ENCODE measurements at places on chromosomes 4 and X.

DNA sequence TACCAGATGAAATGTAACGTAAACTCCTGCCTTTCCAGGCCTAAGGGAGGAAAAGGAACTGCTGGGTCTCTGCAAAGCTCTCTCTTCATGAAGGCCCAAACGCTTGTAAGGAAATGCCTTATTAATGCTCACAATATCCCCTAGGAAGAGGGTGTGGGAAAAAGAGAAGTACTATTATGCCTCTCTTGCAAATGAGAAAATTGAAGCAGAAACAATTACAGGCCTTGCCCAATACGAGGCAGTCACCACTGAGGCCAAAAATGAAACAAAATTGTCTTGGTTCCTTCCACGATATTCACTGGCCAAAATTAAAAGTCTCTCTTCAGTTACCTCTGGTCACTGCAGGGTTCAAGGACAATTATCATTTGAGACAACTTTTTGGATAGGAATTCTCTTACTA, 3.2 kb downstream of the SCARB2 start:
- DNase-seq = no peak
- H3K36me3 ChIP-seq = no peaks in the 10 kb centered on the region
- no peaks in the 10 kb centered on the region for H3K27me3 ChIP-seq
- no peak overlapping the region for H3K4me3 ChIP-seq
- peaks cover 81% of the 10 kb centered on the region for H3K4me1 ChIP-seq

DNA sequence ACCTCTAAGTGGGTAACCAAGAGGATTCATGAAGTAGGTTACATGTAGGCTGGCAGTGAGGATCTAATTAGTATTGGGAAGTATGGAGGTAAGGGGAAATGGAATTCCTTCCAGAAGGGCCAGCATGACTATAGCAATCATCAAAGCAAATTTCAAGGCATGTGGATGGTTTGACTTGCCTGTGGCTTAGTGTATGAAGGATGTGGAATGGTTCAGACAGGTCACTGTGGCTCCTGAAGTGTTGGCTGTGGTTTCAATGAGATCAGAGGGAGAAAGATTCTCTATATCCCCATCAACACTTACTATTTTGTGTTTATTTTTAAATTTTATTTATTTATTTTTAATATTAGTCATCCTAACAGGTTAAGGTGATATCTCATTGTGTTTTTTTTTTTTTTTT, 121.6 kb upstream of the TBC1D9 start:
- no peak for DNase-seq
- H3K27ac ChIP-seq = no peak overlapping the region
- no peaks in the 10 kb centered on the region for H3K27me3 ChIP-seq
- H3K4me1 ChIP-seq = no peaks in the 10 kb centered on the region
- H3K36me3 ChIP-seq = peaks cover 20% of the 10 kb centered on the region

GRCh38 chr4:119559044-119559647, 69.5 kb downstream of the PDE5A start:
- peaks cover 8% of the 10 kb centered on the region for H3K36me3 ChIP-seq
- H3K4me1 ChIP-seq = no peaks in the 10 kb centered on the region
- H3K27me3 ChIP-seq = no peaks in the 10 kb centered on the region
- no peak overlapping the region for H3K4me3 ChIP-seq

GRCh38 chr4:185721190-185722028, 90.6 kb downstream of the SORBS2 start:
- H3K4me3 ChIP-seq = no peak overlapping the region
- H3K4me1 ChIP-seq = no peaks in the 10 kb centered on the region
- H3K27ac ChIP-seq = no peak overlapping the region
- DNase-seq = no peak
- H3K27me3 ChIP-seq = no peaks in the 10 kb centered on the region
- no peaks in the 10 kb centered on the region for H3K36me3 ChIP-seq

DNA sequence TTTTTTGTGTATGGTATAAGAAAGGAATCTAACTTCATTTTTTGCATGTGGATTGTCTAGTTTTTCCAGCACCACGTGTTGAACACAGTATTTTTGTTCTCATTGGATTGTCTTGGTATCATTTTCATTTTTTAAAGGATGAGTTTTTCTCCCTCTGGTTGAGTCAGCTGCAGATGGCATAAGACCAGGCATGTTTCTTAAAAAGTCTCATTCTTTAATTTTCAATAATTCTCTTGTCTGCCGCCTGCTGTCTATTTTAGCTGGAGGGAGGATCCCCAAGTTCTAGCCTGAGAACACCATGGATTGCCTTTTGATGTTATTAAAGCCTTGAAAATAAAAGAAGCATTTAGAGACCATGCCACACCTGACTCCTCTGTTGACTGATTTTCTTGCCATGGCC, 263.8 kb downstream of the ARHGAP24 start:
- H3K27ac ChIP-seq = no peak overlapping the region
- H3K27me3 ChIP-seq = peaks cover 2% of the 10 kb centered on the region
- DNase-seq = no peak
- no peaks in the 10 kb centered on the region for H3K36me3 ChIP-seq
- H3K4me1 ChIP-seq = no peaks in the 10 kb centered on the region

- no peaks in the 10 kb centered on the region for H3K36me3 ChIP-seq
- no peak for DNase-seq
- no peak overlapping the region for H3K4me3 ChIP-seq
Observed at GRCh38 chr4:15186806-15187205, 184.5 kb downstream of the CPEB2 start.

DNA sequence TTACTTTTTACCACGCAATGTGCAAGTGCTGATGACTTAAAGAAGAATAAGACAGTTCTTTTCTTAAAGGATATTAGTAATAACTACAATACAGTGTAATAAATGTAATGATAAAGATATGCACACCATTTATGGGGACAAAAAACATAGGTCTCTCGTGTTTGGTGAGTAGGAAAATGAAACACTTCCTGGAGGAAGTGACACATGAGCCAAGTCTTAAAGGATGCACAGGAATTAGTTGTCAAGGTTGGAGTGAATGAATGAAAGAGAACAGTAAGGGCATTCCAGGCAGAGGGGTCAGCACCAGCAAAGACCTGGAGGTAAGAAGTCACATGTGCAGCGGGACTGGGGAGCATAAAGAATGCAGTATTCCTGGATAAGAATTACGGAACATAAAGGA, 112.7 kb downstream of the SH3RF1 start:
- H3K27ac ChIP-seq = no peak overlapping the region
- no peaks in the 10 kb centered on the region for H3K4me1 ChIP-seq
- no peak for DNase-seq
- H3K36me3 ChIP-seq = no peaks in the 10 kb centered on the region
- peaks cover 4% of the 10 kb centered on the region for H3K27me3 ChIP-seq
- H3K4me3 ChIP-seq = no peak overlapping the region

DNA sequence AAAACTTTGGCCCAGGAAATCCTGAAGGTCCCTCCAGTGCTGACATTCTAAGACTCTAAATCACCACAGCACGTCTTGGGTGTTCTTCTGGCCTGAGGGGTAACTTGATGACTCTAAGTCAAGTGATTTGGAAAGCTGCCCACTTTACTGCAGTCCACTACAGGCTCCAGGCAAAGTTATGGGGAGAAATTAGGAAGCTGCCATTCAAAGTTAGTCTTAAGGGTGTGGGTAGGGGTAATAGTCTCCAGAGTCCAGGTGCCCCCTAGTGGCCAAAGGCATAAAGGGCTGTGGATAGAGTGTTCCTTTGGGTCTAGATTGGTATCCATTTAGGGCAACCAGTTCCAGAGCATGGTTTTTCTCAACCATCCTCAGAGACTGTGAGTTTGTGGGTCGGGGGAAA, 38.7 kb upstream of the SLC16A2 start:
- peak overlapping the region; percentile 27 for H3K27ac ChIP-seq
- peak; percentile 34 for DNase-seq
- no peaks in the 10 kb centered on the region for H3K4me1 ChIP-seq
- H3K36me3 ChIP-seq = no peaks in the 10 kb centered on the region
- H3K4me3 ChIP-seq = no peak overlapping the region
- no peaks in the 10 kb centered on the region for H3K27me3 ChIP-seq

DNA sequence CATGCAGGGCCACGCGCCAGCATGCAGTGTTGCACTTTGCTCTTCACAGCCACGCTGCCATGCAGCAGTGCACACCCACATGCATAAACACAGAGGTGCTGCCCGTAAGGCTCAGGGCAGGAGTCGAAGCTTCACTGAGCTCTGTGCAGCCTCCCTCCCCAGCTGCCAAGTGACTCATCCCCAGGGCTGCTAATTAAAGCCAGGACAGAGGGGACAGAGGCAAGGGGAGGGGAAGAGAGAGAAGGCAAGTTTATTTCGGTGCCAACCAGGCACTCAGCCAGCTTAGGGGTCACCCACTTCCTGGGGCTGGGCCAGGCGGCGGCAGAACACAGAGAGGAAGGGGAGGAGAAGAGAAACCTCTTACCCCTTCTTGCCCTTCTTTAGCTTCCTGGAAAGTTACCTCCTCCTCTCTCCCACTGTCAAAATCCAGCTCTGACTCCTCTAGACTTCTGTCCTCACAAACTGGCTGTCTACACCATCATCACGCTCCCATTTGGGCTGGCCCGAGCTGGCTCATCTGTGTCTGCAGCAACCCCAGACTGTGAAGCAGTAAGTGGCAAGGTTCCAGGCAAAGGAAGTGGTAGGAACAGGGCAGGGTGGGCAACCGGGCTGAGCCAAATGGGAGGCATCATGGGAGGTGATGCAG, 6.2 kb upstream of the IQSEC2 start:
- peak overlapping the region; percentile 94 for H3K27ac ChIP-seq
- no peaks in the 10 kb centered on the region for H3K27me3 ChIP-seq
- H3K36me3 ChIP-seq = no peaks in the 10 kb centered on the region
- DNase-seq = peak; percentile 14

GRCh38 chrX:75522565-75523431, at the start of gene ZDHHC15:
ZDHHC15 (minus strand) TSS chrX:75523037; CDS start chrX:75523024, 13 bp downstream.
- peak within 1 kb of the TSS; percentile 81 for H3K4me3 ChIP-seq
- H3K27me3 ChIP-seq = no peaks in the 10 kb centered on the region
- peak within 1 kb of the TSS; percentile 80 for H3K27ac ChIP-seq

DNA sequence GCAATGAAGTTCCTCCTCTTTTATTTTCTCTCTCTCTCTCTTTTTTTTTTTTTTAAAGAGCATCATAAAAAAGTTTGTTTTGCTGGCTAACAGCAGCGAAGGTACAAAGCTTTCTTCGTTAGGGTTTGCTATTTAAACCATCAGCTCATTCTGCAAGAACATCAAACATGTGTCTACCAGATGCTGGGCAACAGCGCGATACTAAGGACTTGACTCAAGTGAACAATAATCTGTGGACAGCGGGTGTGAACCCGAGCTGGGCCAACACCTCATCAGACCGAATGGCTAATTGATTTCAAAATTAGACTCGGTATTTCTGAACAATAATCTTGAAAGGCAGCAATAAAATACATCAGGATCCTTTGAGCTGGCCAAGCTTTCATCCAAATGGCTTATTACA, 246.4 kb downstream of the FBXO8 start:
- no peak overlapping the region for H3K27ac ChIP-seq
- no peaks in the 10 kb centered on the region for H3K36me3 ChIP-seq
- no peaks in the 10 kb centered on the region for H3K27me3 ChIP-seq
- DNase-seq = no peak
- H3K4me1 ChIP-seq = no peaks in the 10 kb centered on the region
- H3K4me3 ChIP-seq = no peak overlapping the region

DNA sequence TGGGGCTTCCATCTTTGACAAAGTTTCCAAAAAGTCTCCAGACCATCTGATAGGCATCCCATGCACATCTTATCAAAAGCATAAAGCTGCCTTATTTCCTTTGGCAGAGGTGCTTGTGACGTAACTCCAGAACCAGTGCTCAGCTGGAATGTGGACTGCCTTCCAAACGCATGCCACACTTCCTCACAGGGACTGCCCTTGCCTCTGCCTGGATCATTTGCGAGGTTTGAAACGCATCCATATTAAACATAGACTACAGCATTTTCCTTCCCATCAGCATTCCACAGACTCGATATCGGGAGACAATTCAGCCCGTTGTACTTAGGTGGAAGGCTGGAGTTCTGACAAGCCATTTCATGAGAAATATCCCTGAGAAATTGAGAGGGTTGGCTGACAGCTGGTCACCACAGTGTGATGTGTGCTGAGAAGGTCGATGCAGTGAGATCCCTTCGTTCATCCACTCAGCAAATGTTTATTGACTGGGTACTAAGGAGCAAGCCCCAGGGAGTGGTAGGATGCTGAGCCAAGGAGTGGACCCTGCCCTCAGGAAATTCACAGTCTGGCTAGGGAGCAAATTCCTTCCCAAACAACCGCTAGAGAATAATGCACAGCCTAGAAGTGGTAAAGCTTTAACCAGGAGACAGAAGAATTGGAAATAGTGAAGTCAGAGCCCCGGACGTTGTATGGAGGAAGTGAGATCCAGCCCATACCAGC, 376.0 kb downstream of the BCOR start:
- no peak overlapping the region for H3K4me3 ChIP-seq
- H3K4me1 ChIP-seq = no peaks in the 10 kb centered on the region
- H3K27me3 ChIP-seq = no peaks in the 10 kb centered on the region
- H3K27ac ChIP-seq = no peak overlapping the region
- no peak for DNase-seq
- no peaks in the 10 kb centered on the region for H3K36me3 ChIP-seq

GRCh38 chr4:42654631-42655268, 2.2 kb downstream of the ATP8A1 start:
- peak overlapping the region; percentile 98 for H3K4me3 ChIP-seq
- H3K27ac ChIP-seq = peak overlapping the region; percentile 97
- H3K4me1 ChIP-seq = peaks cover 69% of the 10 kb centered on the region
- H3K36me3 ChIP-seq = peaks cover 25% of the 10 kb centered on the region

- no peaks in the 10 kb centered on the region for H3K36me3 ChIP-seq
- no peak overlapping the region for H3K27ac ChIP-seq
- no peak overlapping the region for H3K4me3 ChIP-seq
- H3K27me3 ChIP-seq = no peaks in the 10 kb centered on the region
- H3K4me1 ChIP-seq = no peaks in the 10 kb centered on the region
Observed at GRCh38 chrX:121903961-121904360, 856.6 kb downstream of the GLUD2 start.

- H3K27ac ChIP-seq = no peak overlapping the region
- H3K4me3 ChIP-seq = no peak overlapping the region
- no peaks in the 10 kb centered on the region for H3K4me1 ChIP-seq
- peaks cover 1% of the 10 kb centered on the region for H3K36me3 ChIP-seq
Observed at GRCh38 chrX:104728456-104728855, 162.5 kb downstream of the IL1RAPL2 start.

DNA sequence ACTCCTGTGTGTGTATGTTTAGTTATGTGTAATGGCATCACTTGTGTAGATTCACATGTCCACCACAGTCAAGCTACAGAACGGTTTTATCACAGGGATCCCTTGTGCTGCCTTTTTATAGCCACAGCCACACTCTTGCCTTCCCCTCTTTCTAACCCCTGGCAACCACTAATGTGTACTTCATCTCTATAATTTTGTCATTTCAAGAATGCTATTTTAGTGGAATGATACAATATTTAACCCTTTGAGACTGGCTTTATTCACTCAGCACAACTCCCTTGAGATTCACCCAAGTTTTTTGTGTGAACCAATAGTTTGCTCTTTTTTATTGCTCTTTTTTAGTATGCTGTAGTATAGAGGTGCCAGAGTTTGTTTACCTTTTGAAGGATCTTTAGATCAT, 112.1 kb downstream of the CDKL5 start:
- H3K36me3 ChIP-seq = peaks cover 6% of the 10 kb centered on the region
- peaks cover 12% of the 10 kb centered on the region for H3K4me1 ChIP-seq
- DNase-seq = no peak
- H3K4me3 ChIP-seq = no peak overlapping the region

- H3K4me1 ChIP-seq = no peaks in the 10 kb centered on the region
- H3K27me3 ChIP-seq = no peaks in the 10 kb centered on the region
- no peaks in the 10 kb centered on the region for H3K36me3 ChIP-seq
- H3K4me3 ChIP-seq = no peak overlapping the region
- no peak for DNase-seq
Observed at GRCh38 chrX:13891377-13892140, 74.7 kb upstream of the GPM6B start.

All from naive thymus-derived CD8-positive, alpha-beta T cell (primary cell).